ENCODE measurements at places on chromosomes 3 and 15.

DNA sequence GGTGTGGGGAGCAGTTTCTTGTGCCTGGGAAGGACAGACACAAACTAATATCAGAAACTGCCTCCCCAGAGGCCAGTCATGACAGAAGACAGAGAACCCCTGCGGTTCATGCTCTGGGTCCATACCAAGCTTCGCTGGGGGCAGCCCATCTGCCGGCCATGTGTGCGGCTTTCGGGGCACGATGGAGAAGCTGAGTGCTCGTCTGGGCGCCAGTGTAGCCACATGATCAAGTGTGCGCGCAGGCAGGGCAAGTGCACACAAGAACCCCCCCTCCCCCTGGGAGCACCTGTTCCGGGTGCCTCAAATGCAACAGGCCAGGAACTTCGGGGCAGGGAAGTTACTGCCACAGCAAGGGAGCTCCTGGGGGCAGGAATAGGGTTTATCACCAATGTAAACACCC is 1.8 kb downstream of the ADAMTS17 start:
- no peak for DNase-seq

DNA sequence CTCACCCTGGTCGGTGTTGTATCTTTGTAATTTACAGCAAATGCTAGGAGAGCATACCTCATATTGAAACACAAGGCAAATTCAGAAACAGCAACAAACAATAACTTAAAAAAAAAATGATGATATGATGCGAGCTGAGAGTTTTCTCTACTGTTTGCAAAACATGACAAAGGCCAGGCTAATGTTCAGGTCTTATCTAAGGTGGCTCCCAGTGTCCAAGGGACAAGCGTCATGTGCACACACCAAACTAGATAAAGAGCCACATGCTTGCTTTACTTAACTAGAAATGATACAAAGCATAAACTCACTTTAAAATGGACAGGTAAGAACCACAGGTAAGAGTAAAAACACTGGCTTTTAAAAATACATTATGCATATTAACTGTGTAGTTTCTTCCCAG is 375.9 kb downstream of the FOXP1 start:
- DNase-seq = no peak

GRCh38 chr3:48467110-48467454 is 20.5 kb downstream of the ATRIP start:
- DNase-seq = no peak

DNA sequence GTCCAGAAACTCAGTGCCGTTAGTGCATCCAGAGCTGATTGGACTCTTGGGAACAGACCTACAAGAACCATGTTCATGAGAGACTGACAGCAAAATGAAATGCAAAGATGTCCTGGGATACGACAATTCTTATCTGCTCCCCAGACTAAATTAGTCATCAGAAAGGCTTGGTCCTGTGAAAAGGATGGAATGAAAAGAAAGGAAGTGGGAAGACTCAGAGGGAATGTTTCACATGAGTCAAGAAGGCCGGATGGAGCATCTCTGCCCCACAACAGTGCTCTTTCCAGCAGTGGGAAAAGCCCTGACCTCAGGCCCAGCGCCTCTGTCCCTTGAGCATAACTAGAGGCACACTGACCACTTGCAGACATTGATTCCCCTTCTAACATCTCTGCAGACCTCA is 39.3 kb upstream of the UACA start:
- no peak for DNase-seq

DNA sequence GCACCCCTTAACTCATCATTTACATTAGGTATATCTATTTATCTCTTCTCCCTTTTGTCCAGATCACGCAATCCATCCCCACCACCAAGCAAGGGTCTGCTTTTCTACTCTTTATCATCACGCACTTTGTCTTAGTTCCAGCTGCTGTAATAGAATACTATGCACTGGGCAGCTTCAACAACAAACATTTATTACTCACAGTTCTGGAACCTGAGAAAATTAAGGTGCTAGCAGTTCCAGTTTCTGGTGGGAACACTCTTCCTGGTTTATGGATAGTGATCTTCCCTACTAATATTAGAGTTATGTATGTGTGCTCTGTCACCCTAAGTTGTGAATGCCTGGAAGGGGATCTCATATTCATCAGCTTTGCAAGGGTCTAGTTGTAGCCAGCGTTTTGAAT is 687.0 kb downstream of the NTRK3 start:
- DNase-seq = no peak

- DNase-seq = no peak
Measured at GRCh38 chr3:175020101-175020500, 161.0 kb downstream of the NAALADL2 start.

DNA sequence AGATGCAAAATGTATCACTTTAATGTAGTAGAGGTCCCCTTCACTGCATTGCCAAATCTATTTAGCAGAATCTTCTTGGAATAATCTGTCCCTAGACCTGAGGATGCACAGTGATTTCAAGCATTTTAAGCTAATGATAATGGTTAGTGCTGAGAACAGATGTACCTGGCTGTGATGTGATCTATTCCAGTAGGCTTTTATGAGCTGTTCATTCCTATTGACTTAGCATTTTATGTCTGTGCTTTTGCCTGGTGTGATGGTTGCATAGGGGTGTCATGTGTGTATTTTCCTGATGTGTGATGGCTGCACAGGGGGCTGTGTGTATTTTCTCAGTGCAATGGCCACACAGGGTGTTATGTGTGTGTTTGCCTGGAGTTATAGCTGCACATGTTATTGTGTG is 272.9 kb downstream of the TIGIT start:
- no peak for DNase-seq

DNA sequence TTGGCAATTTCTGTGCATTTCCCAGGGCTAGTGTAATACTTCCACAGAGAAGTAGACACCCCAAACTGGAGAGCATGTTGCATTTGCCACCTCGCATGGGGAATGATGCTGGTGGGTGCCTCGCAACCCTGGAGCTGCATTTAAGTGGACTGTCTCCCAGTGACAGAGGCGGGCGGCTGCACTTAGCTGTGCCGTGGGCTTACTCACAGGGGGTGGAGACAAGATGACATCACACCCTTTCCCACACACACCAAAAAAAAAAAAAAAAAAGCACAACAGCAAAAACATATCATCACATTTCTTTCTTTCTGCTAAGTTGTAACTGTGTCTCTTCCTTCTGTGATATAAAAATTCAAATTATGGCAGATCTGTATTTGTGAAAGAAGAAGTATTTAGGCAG is at the start of gene ABI3BP:
Gene ABI3BP (minus strand): TSS at position 113 of the 400 bp plus-strand sequence. CDS start 37 bp downstream, at position 76.
- no peak for DNase-seq

DNA sequence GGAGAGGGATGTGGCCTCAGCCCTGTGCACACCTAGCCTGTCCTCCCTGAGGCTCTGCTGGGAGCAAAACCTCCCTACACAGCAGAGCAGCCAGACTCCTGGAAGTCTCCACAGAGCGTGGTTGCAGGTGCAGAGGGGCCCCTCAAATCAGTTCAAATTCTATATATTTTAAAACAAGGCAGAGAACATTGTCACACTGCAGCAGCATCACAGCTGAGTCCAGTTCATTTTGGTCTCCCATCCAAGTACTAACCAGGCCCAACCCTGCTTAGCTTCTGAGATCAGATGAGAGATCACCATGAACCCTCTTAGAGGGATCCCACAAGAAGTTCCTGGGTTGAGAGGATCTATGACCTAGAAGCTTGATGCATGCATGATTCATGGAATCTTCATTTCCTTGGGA is 331.0 kb upstream of the RGMA start:
- peak; percentile 4 for DNase-seq

GRCh38 chr3:188812198-188812597 is 359.6 kb upstream of the TPRG1 start:
- no peak for DNase-seq

DNA sequence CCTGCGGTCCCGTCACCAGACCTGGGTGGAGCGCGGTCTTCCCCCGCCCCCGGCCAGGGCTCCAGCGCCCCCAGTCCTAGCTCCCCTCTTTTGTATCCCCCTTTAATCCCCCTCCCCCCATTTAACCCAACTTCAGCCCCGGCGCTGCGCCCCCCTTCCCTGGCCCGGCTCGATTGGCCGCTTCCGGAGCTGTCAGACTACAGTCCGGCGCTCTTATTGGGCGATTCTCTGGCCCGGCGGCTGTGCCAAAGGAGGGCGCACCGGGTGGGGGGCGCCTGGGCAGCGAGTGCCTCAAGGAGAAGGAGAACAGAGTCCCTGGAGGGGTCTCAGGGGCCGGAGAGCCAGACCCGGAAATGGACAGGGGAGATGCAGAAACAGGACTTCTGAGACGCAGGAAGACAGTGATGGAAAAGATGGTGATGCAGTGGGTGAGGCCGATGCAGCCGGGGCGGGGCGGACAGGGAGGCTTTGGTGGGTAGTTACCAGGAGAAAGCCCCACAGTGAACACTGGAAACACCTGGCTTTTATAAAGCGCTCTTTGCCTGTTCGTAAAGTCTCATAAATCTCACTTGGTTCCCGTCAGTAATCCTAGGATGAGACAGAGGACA is 1.2 kb upstream of the ADCY5 start:
- no peak for DNase-seq

DNA sequence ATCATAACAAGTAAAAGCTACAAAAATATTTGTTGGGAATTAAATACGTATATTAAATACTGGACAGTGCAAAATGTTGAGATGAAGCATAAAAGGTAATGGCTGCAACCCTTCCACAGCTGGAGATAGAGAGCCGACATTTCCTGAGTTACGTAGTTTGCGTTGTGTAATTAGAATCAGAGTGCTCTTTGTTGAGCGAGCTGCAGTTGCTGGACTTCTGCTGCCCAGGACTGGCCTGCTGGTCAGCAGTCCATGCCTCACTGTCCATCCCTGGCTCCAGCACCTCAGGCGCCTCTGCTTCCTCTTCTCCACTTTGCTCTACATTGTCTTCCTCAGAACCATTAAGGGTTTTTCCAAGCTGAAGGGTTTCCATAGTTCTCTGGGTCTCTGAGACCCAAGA is 28.4 kb upstream of the SHC4 start:
- DNase-seq = no peak

DNA sequence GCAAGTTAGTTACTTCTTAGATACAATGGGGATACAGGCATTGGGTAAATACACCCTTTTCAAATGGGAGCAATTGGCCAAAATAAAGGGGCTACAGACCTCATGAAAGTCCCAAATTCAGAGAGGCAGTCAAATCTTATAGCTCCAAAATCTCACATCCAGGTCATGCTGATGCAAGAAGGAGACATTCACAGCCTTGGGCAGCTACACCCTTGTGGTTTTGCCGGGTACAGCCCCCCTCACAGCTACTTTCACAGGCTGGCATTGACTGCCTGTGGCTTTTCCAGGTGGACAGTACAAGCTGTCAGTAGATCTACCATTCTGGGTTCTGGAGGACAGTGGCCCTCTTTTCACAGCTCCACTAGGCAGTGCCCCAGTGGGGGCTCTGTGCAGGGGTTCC is 17.5 kb upstream of the PLSCR1 start:
- DNase-seq = no peak

DNA sequence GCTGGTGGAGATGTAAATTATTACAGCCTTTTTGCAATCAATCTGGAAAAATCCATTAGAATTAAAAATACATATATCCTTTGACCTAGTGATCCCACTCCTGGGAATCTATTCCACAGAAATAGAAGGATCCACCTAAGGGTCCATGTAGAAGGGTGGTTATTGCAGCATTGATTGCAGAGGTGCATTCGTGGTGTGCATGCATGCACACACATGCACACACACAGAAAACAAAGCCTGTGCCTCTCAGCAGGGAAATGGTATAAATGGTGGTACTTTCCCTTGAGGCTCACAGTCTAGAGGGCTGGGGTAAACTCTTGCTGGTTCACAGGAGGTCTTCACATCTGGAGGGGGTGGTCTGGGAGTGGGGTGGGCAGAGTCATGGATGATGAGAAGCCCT is 19.4 kb upstream of the ADPGK start:
- no peak for DNase-seq

DNA sequence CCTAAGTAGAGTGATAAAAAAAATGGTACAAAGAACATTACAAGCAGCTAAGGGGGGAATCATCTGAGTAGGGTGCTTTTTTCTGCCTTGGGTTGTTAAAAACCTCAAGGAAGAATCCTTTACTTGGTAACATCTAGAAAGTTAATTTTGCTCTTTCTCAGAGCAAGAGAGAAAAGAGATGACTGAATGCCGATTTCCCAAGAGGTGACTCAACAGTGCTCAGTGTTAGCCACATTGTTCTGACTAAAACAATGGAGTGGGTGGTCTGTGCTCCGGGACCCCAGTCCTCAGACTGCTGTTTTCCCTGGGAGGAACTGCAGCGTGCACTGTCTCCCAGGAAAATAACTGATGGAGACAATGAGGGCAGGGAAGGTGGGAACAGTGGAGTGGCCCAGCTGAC is 41.1 kb upstream of the RASGRP1 start:
- DNase-seq = no peak

GRCh38 chr3:130291148-130291547 is 54.3 kb upstream of the COL6A5 start:
- no peak for DNase-seq

GRCh38 chr15:53589520-53590057 is 169.9 kb downstream of the WDR72 start:
- DNase-seq = no peak

GRCh38 chr3:38168151-38169026 is 3.1 kb downstream of the OXSR1 start:
- DNase-seq = no peak

DNA sequence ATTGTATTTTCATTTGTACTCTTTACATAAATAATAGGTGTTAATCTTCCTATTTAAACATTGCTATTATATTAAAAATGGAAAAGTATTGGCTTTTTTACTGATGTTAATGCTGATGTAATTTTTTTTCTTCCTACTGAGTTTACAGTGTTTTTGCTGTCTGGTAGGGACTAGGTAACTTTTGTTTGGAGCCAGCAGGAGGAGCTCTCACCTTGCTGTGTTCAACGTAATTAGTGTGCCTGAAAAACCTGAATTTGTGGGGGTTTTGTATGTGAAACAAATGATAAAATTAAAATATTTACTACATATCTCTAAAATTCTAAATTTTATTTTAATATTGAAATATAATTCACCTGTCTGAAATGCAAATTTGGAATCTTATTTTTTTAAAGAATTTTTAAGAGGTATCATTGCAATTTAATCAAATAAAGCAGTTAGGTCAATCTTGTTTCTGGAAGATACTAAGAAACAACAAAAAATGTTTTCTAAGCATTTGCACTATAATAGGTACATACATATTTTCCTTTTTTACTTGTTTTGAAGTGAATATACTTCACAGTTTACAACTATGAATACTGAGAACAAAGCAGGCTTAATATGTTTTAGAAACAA is 48.8 kb downstream of the EPHA6 start:
- DNase-seq = peak; percentile 30

- DNase-seq = no peak
Measured at GRCh38 chr3:128503164-128503651, 10.2 kb upstream of the GATA2 start.

DNA sequence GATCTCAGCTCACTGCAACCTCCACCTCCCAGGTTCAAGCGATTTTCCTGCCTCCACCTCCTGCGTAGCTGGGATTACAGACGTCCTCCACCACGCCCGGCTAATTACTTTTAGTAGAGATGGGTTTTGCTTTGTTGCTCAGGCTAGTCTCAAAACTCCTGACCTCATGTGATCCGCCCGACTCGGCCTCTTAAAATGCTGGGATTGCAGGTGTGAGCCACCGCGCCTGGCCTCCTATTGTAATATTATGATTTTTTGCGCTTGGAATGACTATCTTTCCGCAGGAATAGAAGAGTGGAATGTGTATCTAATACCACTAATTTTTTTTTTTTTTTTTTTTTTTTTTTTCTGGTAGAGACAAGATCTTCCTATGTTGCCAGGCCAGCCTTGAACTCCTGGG is 1.8 kb downstream of the ARL8B start:
- no peak for DNase-seq

- no peak for DNase-seq
Measured at GRCh38 chr3:129052675-129053074, 7.9 kb upstream of the GP9 start.
